ENCODE measurements at places on chromosomes 12 and 14. TPM values are rescaled to one million over a fixed set of nuclear protein-coding genes. Genes with fewer than 3 reads are reported as not detected.

DNA sequence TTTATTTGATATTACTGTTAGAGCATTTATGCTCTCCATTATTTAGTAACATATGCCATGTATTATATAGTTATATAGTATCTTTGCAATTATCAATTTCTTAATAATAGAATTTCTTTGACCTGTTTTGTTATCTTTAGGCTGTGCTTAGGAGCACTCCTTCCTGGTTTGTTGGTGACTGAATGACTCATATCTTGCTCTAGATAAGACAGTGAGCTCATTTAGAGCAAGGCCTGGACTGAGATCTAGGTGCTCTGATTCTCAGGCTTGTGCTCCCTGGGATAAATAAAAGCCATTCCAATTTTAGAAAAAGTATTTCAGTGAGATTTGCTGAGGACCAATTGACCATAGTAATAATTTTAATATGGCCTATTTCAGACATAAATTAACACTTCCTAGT, 951.2 kb downstream of the FLRT2 start:
- ATAC-seq = no peak

DNA sequence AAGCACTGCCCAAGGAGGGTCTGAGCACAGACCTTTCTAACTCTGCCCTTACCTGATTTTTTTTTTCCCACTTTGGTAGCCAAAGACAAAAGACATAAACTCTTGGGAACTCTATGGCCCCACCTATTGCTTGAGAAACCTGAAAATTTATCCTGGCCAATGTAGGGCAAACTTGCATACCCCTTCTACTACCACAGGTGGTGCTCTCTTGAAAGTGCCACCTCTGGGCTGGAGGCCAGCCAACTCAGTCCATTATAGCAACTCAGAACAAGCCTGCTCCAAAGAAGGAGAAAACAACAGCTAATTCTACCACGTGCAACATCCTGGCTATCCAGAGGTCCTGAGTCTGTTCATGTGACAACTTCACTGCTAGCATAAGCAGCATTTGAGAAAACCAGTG, 55.7 kb upstream of the ABCD2 start:
- no peak for ATAC-seq

DNA sequence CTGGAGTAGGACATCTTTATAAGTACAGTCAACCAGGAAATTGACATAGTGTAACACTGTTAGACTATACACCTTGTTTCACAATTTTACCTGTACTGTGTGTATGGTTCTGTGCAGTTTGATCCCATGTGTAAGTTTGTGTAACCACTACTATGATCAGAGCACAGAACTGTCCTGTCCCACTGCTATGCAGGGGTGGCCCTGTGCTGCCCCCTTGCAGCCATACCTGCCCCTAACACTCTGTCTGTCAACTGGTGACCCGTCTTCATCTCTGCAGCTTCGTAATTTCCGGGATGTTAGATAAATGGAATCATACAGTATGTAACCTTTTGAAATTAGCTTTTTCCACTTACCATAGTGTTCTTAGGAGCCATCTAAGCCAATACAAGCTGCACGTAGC, 58.7 kb upstream of the RD3L start:
- no peak for ATAC-seq

- no peak for ATAC-seq
These were observed 204.5 kb downstream of the MON2 start for GRCh38 chr12:62670986-62671720.

- ATAC-seq = no peak
These were observed 30.1 kb downstream of the CDKL1 start for GRCh38 chr14:50366589-50366988.

DNA sequence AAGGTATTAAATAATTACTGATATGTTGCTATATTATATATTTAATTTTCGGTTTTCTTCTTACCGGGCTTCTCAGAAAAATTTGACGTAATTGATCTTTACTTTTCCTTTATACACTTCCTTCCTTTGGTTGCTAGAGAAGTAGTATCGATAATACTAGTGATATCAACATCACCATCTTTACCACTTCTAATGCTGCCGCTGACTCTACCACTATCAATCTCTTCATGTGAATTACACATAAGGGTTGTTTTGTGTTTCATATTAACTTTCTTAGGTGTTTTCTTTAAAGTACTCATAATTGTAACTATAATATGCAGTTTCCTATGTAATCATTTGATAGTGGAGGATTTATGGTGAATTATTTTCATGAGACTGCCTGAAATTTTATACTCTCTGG, 30.9 kb upstream of the KLRF1 start:
- no peak for ATAC-seq

DNA sequence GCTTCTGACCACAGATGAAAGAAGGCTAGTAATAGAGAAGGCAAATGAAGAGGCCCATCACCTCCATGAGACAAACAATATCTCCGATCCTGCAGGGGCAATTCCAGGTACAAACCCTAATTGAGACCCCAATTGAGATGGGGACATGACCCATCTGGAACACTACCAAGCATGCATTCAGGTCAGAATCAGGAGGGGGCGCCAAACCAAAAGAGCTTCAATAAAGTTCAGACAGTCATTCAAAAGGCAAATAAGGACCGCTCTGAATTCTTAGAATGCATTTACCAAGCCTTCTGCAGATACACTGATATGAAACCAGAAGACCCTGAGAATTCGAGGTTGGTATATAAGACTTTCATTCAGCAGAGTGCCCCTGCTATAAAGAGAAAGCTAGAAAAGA, 10.2 kb upstream of the EDDM3B start:
- ATAC-seq = no peak

Gene PTPRO
- total RNA-seq = 10.7 TPM

Gene STYK1
- total RNA-seq = 0.62 TPM

Gene FAM186B
- total RNA-seq = not detected

Gene TMEM253
- 0.94 TPM for total RNA-seq

Gene ZNF385A
- 22.5 TPM for total RNA-seq

All from gastroesophageal sphincter (tissue), 4 donors.